NCI-H69 (cell line): ENCODE measurements at places on chromosomes 2 and 18.

- DNase-seq: peak; percentile 43
These were observed 94.2 kb upstream of the DLGAP1 start for GRCh38 chr18:4549164-4549872.

DNA sequence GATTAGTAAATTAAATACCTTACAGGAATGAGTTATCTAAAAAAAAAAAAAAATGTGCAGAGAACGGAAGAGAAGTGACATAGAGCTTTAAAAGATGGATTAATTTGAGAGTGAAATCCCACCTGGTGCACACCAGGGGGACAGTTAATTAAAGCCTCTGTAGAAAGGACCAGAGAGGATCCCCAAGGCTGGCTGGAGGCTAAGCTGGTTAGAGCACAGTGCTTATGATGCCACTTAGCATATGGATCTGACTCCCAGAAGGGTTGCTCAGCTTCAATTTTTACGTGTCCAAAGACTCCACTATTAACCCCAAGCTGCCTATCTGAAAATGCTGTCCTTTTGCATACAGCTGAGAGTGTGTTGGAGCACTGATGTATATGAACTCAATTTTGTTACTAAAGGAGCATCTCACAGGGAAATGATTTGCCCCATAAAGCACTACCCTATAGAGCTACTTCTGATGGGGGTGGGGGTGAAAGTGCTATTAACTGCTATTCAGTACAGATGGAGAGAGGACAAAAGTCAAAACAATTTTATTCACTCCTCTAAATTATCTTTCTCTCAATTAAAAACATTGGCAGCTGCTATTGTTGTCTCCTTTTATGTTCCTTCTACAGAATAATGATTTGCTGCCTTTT is 15.2 kb upstream of the SLC8A1 start:
- DNase-seq: peak; percentile 93

DNA sequence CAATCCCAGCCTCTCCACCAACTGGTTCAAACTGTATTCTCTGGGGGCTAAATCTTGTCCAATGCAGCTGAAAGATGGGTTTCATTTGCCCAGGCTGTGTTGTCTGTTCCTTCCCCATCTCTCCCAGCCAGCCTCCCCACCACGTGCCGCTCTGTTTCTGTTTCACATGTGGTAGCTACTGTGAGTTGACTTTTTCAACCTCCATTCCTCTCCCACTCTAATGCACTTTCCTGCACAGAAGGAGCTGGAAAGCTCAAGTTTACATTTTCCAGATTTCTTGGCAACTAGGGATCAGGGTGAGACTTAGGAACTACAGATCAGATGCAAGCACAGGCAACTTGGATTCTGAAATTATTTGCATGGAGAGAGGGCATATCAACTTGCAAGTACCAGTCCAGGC is 19.0 kb upstream of the NPAS2 start:
- no peak for DNase-seq

GRCh38 chr18:74377776-74378175 is 62.1 kb downstream of the C18orf63 start:
- no peak for DNase-seq

GRCh38 chr18:51448949-51449348 is 251.5 kb upstream of the MEX3C start:
- DNase-seq: no peak

DNA sequence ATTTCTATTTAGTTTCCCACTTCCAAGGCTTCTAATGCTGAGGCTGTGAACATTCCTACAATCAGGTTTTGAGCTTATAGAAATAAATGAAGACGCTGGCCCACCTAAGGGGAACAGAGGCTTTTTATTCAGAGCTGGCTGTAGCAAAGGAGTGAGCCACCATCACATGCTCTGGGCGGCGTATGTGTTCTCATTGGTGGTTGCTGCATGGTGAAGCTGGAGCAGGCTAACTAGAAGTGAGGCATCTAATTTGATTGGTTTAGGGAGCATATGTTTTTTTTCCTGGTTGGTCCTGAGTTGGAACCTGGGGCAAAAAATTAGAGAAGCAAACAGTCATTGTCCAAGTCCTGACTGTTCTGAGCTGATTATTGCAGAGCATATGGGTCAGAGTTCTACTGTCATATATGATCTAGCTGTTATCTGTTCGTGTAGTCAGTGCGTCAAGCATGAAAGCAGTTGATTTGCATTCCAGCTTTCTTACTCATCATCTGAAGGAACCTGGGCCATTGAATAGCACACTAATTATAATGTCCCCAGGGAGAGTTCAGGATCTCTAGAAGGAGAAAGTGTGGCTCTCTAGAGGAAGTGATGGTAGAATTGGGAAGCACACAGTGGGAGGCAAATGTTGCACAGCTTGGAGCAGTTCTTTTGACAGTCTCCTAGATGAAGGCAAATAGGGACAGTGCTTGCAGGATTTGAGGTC is 279.6 kb downstream of the PARD3B start:
- DNase-seq: peak; percentile 49
